ENCODE measurements at places on chromosomes 16 and 17.

DNA sequence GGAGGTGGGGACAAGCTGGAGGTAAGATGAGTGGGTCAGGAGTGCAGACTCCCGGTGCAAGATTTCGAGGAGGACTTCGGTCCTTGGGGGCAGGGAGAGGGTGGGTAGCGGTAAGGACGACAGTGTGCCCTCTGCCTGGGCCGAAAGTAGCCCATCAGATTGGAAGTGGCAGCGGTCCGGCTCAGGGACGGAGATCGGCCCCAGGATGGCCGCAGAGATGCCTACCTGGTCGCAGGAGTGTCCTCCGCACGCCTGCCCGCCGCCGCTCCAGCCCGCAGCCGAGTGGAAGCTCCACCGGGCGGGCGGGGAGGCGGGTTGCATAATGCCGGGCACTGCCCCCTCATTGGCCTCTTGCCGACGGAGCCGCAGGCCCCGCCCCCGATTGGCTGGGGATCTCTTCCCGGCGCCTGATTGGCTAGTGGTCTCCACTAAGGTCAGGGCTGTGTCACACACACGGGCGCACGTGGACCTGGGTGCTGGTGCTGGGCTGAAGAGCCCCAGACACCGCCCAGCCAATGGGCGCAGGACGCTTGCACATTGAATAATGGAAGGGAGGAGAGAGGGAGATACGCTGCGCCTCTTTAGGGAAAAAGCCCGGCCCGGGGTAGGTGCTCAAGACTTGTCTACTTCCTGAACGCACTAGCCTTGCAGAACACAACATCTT lies at the start of gene PER1:
PER1 (minus strand) TSS at position 293 of the 664 bp plus-strand sequence. CDS start 1,698 bp downstream, outside the sequence.
- peak; percentile 95 for DNase-seq

DNA sequence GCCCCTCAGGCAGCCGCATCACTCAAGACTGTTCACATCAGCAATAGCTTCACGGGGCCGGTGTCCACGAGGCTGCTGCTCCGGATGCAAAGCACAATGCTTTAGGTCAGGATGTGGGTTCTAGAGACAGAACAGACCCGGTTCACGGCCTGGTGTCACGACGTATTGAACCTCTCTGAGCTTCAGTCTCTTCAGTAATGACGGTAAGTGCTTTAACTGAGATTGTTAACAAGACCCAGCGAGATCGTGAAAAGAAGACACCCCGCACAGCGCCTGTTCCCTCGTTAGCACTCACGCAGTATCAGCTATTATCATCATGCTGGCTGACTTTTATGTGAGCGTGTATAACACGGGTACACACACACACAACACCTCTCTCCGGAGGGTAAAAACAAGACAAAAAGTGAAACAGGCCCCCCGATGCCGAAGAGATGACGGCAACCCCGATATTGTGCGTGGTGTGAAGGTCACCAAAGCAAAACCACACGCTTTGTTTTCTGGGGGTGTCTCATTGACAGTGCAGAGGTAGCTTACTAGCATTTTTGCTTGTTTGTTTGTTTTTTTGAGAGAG lies 21.4 kb upstream of the ABR start:
- peak; percentile 38 for DNase-seq

GRCh38 chr16:49081554-49081953 lies 200.1 kb downstream of the CBLN1 start:
- DNase-seq: no peak

DNA sequence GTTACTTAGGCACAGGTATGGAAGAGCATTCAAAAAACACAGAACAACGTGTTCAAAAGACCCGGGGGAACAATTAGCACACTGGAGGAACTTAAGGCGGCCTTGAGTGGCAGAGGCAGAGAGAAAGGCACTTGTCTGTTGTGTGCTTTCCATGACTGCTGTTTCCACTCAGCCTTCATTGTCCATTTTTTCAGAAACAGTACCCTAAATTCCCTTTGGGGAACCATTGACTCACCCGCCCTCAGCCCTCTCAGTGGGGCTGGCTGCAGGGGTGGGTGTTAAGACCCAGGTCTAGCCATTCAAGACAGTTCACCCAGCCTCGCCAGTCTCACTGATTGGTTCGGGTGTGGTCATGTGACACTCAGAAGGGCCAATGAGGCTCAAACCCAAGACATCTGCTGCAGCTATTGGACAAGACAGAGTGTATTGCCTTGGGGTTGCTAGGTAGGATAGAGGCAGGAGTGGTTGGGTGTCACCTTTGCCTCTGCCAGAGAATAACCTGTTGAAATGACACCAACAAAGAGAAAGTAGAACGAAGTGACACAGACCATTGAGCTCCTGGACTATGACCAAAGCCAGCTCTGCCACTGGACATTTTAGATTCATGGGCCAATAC lies 19.6 kb upstream of the CEP20 start:
- peak; percentile 50 for DNase-seq

DNA sequence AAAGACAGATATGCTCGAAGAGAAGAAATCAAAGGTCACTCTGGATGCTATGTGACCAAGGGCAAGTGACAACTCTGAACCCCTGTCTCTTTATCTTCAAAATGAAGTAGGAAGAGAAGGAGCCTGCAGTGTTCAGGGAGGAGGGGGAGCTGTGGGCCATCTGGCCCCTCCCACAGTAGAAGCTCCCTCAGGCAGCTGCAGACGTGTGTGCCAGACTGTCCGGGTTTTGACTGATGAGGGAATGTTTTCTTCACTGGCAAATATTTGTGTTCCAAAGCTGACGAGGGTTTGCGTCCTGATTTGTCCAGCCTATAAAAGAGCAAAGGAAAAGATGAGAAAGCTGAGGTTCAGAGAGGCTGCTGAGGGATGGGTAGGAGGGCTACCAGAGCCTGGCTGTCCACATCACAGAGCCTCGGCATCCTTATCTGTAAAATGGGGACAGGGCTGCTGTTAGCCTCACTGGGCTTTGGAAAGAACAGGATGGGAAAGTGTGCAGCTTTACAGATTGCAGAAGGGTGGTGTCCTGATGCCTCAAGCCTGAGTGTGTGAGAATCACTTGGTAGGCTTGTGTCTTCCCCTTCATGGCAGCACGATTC lies 1.8 kb upstream of the GINS2 start:
- no peak for DNase-seq

- no peak for DNase-seq
Measured at GRCh38 chr16:31452631-31453106, 6.6 kb upstream of the ARMC5 start.

DNA sequence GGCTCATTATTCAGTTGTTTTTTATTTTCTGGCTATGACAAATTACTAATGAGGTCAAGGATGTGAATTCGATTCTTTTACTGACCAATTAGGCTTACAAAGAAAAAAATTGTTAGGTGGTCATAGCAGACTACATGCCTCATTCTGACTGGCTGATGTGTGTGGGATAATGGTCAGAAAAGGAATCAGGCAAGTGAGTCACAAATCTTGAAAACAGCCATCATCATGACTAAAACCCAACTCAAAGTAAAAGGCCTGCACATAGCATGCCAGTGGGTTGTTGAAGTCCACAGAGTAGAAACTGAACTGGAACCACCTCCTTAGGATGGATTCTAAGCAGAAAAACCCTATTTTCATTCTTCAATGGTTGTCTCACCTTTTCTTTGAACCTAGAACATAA lies 8.6 kb downstream of the RPGRIP1L start:
- no peak for DNase-seq

GRCh38 chr16:31092330-31092729 lies 2.3 kb downstream of the VKORC1 start:
- DNase-seq: no peak

- DNase-seq: no peak
Measured at GRCh38 chr16:77077256-77077922, 113.6 kb upstream of the MON1B start.

- no peak for DNase-seq
Measured at GRCh38 chr16:54411544-54411943, 125.0 kb upstream of the IRX3 start.

DNA sequence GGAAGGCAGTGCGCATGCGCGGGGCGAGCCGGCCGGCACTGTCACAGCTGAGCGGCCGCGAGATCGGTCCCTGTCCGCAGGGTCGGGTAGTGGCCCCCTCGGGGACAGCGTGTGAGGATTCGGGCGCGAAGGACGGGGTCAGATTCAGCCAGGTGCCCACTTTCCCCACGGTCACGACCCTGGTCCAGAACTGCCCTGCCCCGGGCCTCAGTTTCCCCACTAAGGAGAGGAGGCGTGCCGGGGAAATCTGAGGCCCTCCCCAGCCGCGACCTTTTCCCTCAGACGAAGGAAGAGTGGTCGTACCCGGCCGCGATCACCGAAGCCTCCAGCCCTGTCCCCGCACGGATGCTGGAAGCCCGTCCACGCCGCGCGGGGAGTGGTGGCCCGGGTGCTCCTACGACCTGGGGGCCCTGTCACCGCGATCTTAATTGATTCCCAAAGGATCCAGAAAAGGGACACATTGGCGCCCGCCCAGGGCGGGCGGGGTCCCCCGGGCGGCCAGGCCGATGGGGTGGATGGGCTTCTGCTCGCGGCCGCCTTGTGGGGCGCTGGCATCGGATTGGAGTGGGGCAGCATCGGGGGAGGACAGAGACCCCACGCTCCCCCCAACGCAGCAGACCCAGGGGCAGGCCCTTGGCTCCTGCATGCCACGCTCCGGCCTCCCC lies 57.7 kb downstream of the SRL start:
- DNase-seq: no peak

GRCh38 chr16:84614968-84615813 lies 2.7 kb downstream of the COTL1 start:
- peak; percentile 32 for DNase-seq

- no peak for DNase-seq
Measured at GRCh38 chr17:57403236-57403635, 146.9 kb downstream of the MSI2 start.

DNA sequence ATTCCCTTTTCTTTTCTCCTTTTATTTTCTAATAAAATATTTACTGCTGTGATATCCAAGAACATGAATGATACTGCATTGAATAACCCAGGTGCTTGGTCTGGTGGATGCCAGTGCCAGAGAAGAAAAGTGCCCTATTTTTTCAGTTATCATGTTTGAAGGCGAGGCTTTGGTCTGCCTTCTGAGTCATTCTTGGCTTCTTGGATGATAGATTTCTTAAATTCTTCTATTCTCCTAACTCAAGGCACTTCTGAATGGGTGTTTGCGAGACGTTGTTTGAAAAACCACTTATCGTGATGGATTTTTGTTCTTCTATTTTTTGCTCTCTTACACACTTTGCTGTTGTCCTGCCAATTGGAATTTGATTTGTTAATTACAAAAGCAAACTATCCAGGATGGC lies 66.7 kb downstream of the FTO start:
- no peak for DNase-seq

DNA sequence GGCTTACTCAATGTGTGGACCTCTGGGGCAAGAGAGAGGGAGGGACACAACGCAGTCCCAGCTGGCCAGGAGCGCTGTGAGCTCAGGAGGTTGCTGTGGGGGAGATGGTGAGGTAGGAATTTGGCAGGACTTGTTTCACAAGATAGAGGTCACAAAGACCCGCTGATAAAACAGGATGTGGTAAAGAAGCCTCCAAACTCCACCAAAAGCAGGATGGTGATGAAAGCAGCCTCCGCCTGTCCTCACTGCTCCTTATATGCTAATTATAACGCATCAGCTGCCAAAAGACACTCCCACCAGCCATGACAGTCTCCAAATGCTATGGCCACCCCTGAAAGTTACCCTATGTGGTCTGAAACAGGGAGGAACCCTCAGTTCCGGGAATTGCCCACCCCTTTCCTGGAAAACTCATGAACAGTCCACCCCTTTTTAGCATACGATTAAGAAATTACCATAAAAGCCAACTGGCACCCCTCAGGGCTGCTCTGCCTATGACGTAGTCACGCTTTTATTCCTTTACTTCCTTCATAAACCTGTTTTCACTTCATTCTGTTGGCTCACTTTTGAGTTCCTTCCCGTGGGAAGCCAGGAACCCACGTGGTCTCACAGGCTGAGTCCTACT lies 5.3 kb upstream of the EIF4A3 start:
- DNase-seq: peak; percentile 30

GRCh38 chr17:80969030-80969673 lies 22.5 kb upstream of the CHMP6 start:
- no peak for DNase-seq

- no peak for DNase-seq
Measured at GRCh38 chr16:84568066-84568465, 49.8 kb downstream of the COTL1 start.

GRCh38 chr17:37368577-37368976 lies 7.2 kb upstream of the C17orf78 start:
- DNase-seq: no peak

GRCh38 chr16:29809850-29810698 lies 1.9 kb upstream of the PRRT2 start:
- peak; percentile 63 for DNase-seq

- no peak for DNase-seq
Measured at GRCh38 chr17:72390675-72391508, 270.1 kb downstream of the SOX9 start.

DNA sequence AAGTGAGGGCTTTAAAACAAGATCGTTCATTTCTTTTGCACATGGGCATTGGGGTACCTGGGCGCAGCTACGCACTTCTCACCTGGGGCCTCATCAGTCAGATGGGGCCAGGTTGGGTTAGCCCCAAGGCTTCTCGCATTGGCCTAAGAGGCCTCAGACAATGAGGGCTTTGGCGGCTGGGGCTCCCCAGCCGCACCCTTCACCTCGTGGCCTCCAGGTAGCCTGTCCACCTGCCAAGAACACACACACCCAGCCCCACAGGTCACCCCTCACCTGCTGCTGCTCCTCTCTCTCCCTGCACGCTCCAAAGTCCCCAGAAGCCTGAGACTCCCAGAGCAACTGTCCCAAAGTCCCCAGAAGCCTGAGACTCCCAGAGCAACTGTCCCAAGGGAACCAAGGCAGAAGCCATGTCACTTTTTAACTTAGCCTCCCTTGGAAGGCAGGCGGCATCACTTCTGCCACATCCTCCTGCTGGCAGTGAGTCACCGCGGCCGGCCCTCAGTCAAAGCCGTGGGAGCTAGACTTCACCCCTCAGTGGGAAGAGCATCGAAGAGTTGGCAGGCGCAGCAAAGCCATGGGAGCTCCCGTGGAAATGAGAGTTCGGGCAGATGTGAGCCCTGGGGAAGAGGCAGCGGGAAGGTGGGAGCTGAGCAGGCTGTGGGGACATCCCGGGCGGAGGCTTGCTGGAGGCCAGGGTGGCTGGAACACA lies 78.9 kb upstream of the PLCG2 start:
- DNase-seq: no peak

DNA sequence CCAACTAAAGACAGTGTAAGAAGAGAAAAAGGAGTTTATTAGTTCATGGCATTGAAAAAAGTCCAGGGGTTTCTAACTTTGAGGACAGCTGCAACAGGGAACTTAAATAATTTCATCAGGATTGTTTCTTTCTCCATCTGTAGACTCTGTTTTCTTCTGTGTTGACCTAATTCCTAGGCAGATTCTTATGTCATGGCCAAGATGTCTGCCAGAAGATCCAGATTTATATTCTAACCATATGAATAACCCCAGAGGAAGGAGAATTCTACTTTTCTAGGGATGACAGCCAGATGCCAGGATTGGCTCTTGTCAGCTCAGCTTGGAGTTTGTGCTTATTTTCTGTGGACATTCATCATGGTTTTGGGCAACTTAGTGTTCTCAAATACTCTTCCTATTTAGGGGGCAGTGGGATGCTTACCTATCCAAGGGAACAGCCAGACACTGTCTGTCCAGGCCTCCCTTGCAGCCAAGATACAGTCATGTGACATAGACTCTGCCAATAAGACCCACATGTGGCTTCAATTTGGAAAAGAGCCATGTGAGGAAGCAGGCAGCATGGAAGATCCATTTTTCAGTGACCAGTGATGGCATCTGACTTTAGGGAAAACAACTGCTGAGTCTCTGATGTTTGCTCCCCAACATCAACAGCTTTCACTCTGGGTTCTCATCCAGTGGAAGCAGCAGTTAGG lies 18.2 kb downstream of the PCTP start:
- DNase-seq: no peak
